ENCODE measurements at places on chromosomes 12 and 14.

- DNase-seq: no peak
Measured at GRCh38 chr12:43011383-43011926, 421.9 kb upstream of the PRICKLE1 start.

- no peak for DNase-seq
Measured at GRCh38 chr12:75759842-75760572, 248.6 kb upstream of the KRR1 start.

GRCh38 chr12:14402697-14403096, 37.2 kb downstream of the ATF7IP start:
- DNase-seq: no peak

- DNase-seq: no peak
Measured at GRCh38 chr12:128969480-128970055, 116.3 kb downstream of the GLT1D1 start.

DNA sequence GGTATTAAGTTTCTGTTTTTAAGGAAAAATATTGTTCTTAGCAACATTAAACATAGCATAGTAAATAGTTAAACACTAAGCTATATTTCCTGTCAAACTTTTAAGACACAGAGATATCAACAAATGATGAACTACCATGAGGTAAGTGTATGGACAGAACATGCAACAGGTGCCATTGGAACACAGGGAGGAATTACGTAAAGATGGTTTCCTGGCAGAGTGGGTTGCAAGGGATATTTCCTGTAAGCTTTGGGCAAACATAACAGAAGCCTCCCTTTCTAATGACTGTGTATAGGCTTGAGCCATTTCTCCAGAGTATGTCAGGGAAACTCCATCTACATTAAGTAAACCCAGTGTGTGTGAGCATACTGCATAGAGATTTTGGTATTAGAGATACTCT, 31.7 kb upstream of the HELB start:
- no peak for DNase-seq

DNA sequence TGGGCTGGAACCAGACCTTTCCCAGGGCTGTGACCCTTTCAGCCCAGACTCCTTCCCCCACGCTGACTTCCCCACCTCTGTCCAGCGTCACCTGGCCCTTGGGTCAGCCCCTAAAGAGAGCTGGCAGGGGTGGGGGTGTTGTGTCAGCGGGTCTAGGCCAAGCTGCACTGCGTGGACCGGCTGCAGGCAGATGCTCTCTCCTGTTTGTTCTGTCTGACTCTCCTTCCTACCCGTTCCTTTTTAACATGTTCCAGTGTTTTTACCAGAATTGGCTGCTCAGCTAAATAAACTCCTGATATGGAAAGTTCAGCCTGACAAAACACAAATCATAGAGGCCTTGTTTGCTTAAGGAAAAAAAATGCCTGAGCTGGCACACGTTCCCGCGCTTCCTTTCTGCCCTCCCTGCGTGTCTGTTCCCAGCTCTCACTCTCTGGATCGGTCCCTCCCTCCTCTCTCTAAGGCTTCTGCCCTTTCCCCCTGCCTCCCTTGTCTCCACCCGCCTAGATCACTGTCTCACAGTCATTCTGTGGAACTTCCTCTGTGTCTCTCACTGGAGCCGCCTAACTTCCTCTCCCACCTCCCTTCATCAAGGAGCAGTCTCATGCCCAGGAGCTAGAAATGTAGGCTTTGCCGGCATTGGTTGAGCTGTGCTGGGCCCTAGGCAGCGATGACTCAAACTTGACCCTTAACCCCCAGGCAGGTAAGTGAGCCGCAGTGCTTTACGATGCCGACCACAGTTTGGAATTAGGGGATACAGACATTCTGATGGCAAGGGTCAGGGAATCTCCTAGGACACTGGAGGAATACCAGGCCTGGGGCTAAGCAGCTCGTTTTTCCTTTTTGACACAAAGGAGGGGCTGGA, 15.5 kb upstream of the MLXIP start:
- no peak for DNase-seq

GRCh38 chr12:65670775-65671174, 153.5 kb upstream of the HMGA2 start:
- no peak for DNase-seq

- no peak for DNase-seq
Measured at GRCh38 chr14:97273540-97273939, 476.4 kb downstream of the VRK1 start.

- DNase-seq: no peak
Measured at GRCh38 chr14:33692762-33693161, 258.1 kb downstream of the EGLN3 start.

DNA sequence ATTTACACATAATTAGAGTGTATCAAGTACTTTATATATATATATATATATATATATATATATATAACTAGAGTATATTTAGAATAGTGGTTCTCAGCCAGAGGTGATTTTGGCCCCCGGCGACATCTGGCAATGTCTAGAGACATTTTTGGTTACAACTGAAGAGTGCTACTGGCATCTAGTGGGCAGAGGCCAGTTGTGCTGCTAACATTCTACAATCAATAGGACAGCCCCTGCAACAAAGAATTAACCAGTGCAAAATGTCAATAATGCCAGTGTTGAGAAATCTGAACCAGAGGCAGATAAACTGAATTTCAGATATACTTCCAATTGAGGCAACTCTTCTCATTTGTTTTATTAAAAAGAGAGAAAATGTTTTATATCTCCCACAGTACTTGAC, 8.9 kb downstream of the GTF2A1 start:
- no peak for DNase-seq

DNA sequence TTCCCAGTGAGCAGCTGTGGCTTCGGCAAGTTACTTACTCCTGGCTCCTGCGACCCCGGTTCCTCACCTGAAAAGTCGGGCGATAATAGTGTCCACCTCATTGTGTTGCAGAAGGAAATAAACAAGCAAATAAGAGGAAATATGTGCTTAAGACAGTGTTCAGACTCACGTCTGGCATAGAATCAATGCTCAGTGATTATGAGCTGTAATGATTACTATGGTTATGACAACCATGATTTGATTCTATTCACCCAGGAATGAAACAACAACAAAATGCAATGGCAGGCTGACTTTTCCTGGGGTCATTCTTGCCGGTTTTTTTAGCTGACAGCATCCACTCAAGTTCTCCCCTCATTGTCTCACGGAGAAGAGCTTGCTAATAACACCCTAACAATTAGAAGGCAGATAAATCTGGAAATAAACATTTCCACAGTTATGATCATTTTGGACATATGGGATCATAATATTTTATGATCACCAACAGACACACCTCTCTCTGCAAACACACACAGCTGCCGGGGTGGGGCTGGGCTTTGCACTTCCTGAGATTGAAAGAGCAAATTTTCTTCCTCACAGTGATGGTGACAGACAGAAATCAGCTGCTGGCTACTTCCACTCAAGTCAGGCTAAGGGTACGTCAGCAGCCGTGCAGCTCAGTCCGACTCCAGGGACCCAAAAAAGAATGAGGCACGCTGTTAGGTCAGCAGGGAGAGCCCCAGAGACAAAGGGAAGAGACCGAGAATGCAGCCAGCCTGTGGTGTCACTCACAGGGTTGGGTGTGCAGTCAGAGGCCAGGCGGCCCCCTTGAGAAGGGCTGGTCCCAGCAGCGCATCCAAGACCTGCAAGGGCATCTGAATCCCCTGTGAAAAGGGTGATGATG, 158.0 kb downstream of the RIMBP2 start:
- no peak for DNase-seq

DNA sequence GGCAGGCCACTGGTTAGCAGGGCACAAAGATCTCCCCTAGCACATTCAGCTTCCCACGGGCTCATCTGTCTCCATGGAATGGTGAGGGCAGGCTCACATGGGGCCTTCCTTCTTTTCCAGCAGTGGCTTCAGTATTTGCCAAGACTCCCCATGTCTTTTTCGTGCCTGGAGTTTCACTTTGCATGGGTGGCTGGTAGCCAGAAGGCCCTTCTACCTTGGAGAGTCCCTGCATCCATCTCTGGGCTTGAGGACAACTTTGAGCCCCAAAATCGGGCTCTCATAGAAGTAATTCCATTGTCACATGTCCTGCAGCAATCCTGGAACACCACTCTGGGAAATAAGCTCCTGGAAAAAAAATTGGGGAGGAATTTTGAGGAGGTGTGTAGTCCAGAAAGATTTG, 42.1 kb downstream of the NFKBIA start:
- no peak for DNase-seq

GRCh38 chr14:51730098-51730497, 78.4 kb downstream of the FRMD6 start:
- DNase-seq: no peak

- DNase-seq: no peak
Measured at GRCh38 chr14:61315313-61315712, 6.1 kb upstream of the PRKCH start.

GRCh38 chr12:14643251-14643650, 53.1 kb downstream of the GUCY2C start:
- DNase-seq: no peak

GRCh38 chr12:109222496-109222895, 86.6 kb downstream of the FOXN4 start:
- DNase-seq: no peak

DNA sequence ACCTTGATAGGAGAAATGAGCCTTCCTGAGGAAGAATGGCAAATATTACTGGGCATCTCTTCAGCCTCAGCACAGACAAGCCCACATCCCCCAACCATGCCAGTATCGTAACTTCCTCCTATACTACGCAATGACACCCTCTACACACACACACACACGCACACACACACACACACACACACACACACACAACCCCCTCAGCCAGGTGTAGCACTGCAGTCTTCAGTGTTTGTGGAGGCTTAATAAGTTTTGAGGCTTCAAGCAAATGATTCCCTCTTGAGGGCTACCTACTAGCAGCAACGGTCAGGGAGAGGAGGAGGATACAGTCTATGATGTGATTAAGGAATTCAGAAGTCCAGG, 1.6 kb downstream of the DGKA start:
- DNase-seq: no peak

DNA sequence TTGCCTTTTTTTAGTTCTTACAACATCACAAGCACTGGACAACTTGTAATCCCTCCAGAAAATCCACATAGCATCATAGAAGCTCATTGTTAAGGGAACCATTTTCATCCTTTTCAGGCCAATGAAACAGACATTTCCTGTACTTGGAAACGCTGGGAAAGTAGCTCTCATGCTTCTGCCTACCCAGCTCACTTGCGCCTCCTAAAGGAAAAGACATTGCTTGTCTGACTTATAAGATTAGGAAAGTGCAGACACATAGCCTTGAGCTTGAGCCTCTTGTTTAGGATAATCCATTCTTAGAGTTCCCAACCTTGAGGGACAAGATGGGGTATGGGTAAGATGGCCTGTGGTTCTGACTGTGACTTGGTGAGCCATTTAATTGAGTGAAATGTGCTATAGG, 589.5 kb downstream of the NOVA1 start:
- no peak for DNase-seq

DNA sequence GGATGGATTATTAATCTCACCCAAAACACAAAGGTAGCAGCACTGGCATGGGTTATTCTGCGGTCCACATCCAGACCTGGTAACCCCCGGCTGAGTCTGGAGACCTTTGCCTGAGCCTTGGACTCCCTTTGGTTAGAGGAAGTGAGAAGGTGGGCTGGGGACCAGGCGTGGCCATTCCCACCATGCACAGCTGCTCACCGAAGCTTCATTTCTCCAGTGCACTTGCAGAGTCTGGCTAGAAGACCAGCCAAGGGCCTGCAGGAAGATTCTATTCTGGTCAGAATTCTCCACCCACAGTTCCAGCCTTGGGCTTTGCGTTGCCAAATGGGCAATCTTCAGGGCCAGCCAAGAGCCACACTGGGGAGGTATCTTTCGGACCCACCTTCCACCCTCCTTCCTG, 73.0 kb downstream of the LGMN start:
- DNase-seq: no peak

DNA sequence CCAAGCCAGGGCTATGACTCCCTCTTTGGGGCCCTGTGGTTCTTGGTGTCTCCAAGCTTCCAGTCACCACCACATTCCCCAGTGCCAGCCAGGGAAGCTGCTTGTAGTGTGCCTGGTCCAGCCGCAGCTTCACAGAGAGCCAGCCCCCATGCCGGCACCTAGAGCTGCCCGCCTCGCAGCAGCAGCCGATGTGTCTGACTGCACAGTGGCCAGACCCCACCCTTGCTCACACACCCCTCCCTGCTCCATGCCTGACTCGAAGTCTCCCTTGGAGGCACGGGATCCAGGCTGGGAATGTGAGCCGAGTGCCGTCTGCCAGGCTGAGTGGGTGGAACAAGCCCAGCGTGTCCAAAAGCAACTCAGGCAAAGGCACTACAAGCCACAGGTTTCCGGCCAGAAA, 123.3 kb upstream of the SFSWAP start:
- DNase-seq: no peak

DNA sequence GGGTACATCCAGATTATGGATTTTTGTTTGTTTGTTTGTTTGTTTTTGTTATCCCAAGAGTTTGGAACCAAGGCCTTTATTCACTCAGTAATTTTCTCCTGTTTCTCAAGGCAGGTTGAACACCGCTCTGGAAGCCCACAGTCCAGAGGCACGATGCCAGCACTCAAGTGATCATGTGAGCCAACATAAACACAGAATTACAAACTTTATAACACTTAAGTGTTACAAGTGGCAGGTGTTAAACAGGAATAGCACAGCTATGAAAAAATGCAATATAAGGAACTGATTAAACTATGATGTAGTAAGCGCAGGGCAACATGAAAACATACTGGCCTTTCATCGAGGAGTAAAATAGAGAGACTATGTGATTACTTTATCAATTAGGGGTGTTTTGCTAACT, 1885.8 kb upstream of the SEL1L start:
- no peak for DNase-seq

DNA sequence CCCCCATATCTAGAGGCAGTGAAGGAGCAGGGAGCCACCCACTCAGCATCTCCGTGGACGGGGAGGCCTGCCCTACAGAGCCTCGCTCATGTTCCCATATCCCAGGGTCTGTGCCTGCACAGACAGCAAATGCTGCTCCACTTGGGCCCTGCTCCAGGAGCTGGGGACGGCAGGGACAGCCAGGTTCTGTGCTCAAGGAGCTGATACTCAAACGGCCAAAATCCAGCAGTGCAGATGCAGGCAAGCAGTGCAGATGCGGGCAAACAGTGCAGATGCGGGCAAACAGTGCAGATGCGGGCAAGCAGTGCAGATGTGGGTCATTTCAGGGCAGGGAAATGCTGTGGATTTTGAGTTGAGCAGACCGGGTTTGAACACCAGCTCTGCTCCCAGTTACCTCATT, 6.2 kb upstream of the SERPINA12 start:
- DNase-seq: no peak

DNA sequence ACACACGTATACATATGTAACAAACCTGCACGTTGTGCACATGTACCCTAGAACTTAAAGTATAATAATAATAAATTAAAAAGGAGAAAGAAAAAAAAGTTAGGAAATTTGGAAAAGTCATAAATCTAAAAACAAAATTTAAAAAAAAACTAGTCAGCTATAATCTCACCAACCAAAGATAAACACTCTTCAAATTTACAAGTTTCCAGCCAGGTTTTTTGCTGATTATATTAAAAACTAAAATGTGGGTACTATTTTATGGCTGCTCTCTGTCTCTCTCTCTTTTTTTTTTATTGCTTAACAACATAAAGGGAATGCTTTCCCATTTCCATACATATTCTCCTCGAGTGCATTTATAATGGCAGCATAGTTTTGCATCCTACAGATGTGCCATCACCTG, 25.0 kb upstream of the RNASE3 start:
- no peak for DNase-seq

GRCh38 chr14:105474483-105475268, at the start of gene CRIP2:
CRIP2 (plus strand) TSS chr14:105474821; CDS start chr14:105474863, 42 bp downstream.
- DNase-seq: no peak
